HEK293T (cell line): ENCODE measurements at places on chromosomes 11 and 22.

DNA sequence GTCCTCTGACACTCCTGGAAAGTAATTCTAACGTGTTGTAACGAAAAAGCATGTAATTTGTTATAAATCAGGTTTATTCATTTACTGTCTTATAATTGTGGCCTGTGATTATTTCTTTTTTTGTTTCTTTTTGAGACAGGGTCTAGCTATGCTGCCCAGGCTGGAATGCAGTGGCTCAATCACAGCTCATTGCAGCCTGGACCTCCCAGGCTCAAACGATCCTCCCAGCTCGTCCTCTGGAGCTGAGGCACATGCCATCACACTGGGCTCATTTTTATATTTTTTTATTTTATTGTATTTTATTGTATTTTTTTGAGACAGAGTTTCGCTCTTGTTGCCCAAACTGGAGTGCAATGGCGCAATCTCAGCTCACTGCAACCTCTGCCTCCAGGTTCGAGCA lies 15.9 kb downstream of the DENND5A start:
- DNase-seq = no peak

DNA sequence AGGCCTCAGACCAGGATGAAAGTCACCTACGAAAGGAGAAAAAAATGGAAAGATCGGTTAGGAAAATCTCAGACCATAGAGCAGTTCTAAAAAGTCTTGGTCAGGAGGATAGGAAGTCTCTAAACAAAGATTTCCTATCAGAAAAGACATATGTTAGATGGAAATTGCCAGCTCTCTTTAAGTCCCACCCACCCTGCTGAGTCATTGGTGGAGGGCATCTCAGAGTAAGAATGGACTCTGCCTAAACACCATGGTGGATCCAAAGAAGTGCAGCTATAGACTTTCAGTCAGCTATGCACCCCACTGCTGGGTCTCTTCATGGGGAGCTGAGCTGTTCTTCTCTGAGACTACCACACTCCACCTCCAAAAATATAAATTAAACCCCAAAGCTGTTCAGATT lies 3.7 kb downstream of the OR8B2 start:
- DNase-seq = no peak

DNA sequence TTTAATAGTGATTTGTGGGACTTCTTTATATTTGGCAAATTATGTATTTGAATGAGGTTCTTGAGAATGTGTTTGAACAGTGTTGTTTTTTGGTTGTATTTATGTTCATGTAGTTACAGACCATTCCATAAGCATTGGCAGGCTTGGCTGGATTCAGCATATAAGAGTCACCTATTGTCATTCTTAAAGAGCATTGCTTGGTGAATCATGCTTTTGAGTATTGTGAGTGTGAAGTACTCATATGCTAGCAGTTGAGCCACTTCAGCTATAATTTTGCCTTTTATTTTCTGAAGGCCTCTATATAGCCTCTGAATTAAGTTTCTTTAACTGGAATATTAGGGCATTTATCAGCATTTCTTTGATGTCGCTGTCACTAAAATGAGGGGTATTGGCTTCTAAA lies 110.0 kb upstream of the GAL start:
- DNase-seq = no peak

GRCh38 chr11:112485280-112485679 lies 224.6 kb upstream of the PLET1 start:
- DNase-seq = no peak

DNA sequence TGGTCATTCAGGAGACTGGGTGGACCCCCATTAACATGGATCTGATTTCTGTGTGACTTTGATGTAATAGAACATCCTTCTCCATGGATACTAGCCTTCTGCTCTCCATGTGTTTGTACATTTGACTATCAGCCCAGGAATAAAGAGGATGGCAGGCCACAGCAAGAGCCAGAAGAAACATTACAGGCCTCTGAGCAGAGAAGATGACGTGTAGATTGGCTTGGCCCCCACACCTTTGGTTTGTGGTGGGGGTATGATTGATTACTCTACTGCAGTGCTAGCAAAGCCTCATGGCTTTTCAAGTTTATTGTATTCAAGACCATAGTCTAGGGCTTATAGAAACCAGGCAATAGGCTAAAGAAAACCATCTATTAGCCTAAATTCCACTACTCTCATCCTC lies 77.0 kb downstream of the GRAMD1B start:
- DNase-seq = no peak

DNA sequence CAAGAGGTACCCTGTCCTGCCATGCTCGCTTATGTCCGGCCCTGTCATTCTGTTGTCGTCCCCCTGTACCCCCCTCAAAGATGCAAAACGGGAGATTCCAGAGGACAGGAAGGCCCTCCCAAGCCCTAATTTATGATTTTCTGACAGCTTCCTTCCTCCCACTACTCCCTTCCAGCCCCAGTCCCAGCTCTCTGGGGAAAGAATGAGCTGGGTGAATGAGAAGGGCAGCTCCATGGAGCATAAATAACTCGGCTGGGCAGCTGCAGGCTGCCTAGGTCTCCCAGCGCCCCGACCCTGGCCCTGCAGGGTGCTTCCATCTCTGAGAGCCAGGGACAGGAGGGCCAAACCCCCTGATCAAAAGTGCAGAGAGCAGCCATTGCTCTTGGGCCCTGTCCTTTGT lies 3.9 kb upstream of the EMID1 start:
- no peak for DNase-seq

GRCh38 chr11:118896472-118896913 lies 12.8 kb downstream of the CXCR5 start:
- no peak for DNase-seq

DNA sequence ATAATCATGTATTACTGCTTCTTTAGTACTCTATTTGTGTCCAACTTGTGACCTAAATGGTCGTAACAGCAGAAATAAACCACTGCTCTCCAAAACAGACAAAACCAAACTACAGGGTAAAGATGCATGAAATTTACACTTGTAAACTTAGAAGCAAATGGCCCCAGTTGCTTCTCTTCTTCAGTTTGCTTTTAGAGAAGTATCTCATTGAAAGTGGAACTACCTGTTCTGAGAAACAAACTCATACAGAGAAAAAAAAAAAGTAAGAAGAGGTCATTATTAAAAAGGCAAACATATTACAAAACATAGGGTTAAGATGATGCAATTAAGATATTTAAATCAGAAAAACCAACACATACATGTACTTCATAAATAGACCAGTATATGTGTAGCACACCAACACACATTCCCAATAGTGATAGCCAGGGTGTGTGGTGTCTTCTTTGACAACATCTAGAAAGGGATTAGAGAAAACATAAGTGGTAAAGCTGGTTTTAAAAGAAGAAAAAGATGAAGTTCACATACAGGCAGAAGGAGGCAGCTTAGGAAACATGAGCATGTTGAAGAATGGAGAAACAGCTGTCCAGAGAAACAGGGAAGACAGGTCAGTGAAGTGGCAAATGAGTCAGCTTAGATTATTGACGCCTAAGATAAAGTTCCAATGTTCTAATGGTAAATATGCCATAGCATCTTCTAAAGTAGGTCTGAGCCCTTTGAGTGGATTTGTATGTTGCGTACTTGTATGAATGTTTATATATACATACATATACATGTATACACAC lies 844.7 kb upstream of the CCDC90B start:
- DNase-seq = no peak

DNA sequence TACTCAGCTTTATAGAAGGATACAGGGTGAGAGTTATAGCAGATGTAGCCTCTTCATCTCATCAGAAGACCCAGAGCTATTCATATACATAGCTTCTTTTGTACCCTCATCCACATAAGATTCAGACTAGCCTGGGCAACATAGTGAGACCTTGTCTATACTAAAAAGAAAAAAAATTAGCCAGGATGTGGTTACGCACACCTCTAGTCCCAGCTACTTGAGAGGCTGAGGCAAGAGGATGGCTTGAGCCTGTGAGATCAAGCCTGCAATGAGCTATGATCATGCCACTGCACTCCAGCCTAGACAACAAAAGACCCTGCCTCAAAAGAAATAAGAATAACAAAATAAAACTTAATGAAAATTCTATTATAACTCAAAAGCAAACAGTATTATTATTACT lies 36.7 kb upstream of the B3GNT6 start:
- DNase-seq = no peak

DNA sequence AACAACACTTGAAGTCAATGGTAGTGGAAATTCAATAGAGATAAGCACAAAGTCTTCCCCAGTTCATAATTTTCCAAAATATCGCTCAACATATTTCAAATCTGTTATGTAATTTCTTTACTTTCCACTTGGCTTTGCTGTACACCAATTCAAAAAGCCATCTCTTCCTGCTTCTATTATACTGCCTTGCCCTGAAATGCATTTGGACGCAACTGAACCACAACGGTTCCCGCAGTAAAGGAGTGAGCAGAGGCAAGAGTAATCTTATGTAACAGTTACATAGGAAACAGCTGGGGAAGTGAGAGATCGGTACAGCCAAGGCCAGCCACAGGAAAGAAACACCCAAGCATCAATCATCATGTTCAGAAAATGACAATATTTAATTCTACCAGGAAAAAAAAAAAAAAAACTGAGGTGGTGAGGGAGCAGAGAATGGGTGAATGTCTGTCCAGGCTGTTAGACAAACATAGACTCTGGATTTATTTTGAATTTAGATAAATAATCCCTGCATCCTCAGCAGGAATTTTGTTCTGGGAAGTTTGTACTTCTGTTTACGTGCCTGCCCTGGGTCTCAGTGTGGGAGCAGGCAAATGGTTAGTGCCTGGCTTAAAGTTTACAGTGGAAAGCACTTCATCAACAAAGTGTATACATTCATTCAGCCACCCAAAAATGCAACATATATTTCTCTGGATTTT lies 392.2 kb downstream of the ETS1 start:
- no peak for DNase-seq

DNA sequence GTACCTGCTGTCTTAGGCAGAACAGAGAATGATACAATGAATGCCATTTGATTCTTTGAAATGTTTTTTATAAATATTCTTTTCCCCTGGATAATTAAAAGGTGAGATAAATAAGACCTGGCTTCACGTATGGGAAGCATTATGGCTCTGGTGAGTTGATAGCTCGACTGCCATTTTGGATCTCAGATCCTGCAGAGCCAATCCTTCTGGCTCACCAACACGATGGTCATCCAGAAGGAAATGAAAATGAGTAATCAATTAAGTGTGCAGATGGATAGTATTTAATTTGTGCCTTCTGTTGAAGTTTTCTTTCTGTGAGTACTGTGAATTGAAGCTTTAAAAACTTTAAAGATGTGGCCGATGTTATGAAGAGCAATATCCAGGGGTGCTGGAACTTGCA lies 2.7 kb downstream of the TNRC6B start:
- no peak for DNase-seq

DNA sequence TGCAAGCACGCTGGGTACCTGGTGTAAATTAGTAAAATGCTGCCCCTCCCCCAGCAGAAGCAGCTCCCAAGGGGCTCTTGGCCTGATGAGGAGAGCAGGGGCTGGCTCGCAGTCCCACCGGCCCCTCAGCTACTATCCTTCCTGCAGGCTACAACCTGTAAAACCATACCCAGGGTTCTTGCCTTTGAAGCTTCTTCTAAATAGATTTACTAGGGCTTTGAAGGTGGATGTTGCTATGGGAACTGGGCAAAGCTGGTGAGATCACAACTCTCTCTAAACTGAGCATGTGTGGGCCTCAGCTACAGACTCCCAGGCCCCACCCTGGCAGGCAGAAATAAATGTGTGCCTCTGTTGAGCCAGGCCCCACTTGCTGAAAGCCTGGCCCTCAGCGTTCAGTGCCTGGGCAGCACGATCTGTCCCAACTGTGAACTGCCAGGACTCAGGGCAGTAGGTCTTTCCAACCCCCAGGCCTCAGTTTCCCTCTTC lies 18.5 kb downstream of the CD5 start:
- no peak for DNase-seq
